ENCODE measurements at places on chromosomes 16 and 17. TPM values are rescaled to one million over a fixed set of nuclear protein-coding genes. Genes with fewer than 3 reads are reported as not detected.

GRCh38 chr17:47604598-47604927 lies 45.2 kb upstream of the KPNB1 start:
- no peaks in the 10 kb centered on the region for H3K27me3 ChIP-seq
- no peak overlapping the region for H3K27ac ChIP-seq
- no peak overlapping the region for H3K4me3 ChIP-seq
- DNase-seq: no peak
- H3K36me3 ChIP-seq: peaks cover 31% of the 10 kb centered on the region
- H3K4me1 ChIP-seq: no peaks in the 10 kb centered on the region

- no peak for DNase-seq
- no peaks in the 10 kb centered on the region for H3K4me1 ChIP-seq
- no peaks in the 10 kb centered on the region for H3K27me3 ChIP-seq
- no peak overlapping the region for H3K27ac ChIP-seq
- no peak overlapping the region for H3K4me3 ChIP-seq
- peaks cover 7% of the 10 kb centered on the region for H3K36me3 ChIP-seq
Measured at GRCh38 chr16:3235856-3236669, 1.1 kb upstream of the ZNF200 start.

GRCh38 chr16:6146874-6147425 lies 1049.4 kb upstream of the EEF2KMT start:
- H3K4me3 ChIP-seq: no peak overlapping the region
- H3K27me3 ChIP-seq: no peaks in the 10 kb centered on the region
- no peak for DNase-seq

DNA sequence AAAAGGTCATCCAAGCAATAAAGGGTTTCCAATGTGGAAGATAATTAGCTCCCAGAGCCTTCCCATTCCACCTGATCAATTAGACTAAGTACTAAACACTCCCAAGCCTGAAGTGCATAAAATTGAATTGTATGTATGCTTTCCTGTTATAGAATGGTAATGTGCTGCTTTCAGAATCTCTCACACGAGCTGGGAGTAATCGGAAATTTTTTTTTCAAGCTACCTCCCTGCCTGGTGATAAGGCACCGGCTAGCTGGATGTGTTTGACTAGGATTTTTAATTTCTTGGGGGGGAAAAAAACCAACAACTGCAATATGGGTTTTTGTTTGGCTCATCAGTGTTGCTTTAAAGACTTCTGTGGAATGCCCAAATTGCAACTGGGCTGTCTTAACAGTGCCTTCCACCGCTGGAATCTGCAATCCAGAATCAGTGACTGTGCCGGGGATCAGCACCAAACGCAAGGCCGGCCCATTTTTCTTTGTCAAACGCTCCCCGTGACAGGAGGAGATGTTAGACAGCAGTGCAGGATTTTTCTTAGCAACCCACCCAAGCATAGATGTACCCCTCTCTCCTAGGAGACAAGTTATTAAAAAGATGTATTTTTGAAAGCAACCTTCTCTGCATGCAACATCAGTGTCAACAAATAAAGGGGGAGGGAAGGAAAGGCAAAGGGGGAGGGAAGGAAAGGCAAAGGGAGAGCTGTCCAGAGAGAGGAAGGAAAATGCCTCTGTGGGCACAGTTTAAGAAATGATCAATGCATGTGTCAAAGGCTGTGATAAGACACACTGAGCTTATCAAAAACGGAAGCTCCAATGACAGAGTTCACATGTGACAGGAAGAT lies 387.2 kb downstream of the NPIPA8 start:
- H3K36me3 ChIP-seq: no peaks in the 10 kb centered on the region
- peaks cover under 1% of the 10 kb centered on the region for H3K4me1 ChIP-seq
- H3K27ac ChIP-seq: no peak overlapping the region
- H3K27me3 ChIP-seq: no peaks in the 10 kb centered on the region
- H3K4me3 ChIP-seq: no peak overlapping the region
- no peak for DNase-seq

DNA sequence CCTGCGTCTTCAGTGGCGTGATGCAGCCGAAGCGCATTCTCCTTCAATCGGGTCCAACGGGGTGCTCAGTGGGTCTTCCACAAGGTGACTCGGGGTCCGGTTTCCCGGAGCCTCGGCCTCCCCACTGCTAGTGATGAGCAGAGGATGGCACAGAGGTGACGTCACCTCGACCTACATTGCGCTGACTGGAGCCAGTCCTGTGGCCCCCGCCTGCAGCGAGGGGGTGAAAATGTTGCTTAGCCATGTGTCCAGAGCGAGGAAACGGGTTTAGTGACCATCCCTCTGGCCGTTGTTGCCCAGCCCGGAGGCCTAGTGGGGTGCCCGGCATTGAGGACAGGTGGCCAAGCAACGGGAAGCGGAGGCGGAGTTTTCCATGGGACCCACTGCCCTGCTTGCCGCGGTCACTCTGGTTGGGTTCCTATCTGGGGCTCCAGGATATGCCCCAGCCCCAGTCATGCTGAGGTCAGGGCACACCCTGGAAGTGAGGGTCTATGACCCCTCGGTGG lies 190.6 kb upstream of the CIBAR2 start:
- DNase-seq: no peak
- H3K4me1 ChIP-seq: peaks cover 7% of the 10 kb centered on the region
- H3K4me3 ChIP-seq: no peak overlapping the region
- H3K27ac ChIP-seq: no peak overlapping the region
- H3K27me3 ChIP-seq: no peaks in the 10 kb centered on the region

DNA sequence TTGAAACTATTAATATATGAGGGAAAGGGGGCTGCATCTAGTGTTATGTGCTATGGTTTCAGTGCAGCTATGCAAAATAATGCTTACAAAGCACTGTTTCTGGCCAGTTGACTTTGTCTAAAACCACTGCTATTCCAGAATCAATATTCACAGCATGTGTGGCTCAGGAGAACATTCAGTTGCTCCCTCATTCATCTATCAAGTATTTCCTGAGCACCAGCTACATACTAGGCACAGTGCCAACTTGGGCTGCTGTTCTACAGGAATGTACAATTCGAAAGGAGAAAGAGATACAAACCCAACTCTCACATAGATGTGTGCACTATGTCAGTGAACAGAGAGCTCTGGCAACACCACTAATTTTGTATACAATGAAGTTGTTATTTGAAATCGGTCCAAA lies 183.0 kb downstream of the PHKB start:
- H3K36me3 ChIP-seq: peaks cover 3% of the 10 kb centered on the region
- no peaks in the 10 kb centered on the region for H3K4me1 ChIP-seq
- H3K4me3 ChIP-seq: no peak overlapping the region
- H3K27me3 ChIP-seq: no peaks in the 10 kb centered on the region

- no peak overlapping the region for H3K4me3 ChIP-seq
- H3K27ac ChIP-seq: no peak overlapping the region
- DNase-seq: no peak
- no peaks in the 10 kb centered on the region for H3K27me3 ChIP-seq
Measured at GRCh38 chr16:86986809-86987487, 330.2 kb downstream of the C16orf95 start.

DNA sequence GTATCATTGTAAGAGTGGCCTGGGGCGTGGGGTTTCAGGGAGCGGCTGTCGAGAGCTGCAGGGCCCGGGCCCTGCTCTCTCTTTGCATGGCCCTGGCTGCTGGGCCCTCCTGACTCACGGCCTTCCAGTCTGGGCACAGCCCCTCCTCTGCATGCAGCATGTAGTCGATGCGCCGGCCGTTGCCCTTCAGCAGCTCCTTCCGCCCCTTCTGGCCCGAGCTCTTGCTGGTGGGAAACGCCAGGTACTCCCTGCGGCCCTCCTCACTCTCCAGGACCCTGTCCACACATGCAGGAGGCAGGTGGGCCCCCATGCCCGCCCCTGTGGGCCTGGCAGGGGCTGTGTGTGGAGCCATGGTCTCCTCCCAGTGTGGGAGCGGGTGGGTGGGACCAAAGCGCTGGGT lies 50.7 kb downstream of the PRMT7 start:
- peaks cover 17% of the 10 kb centered on the region for H3K36me3 ChIP-seq
- DNase-seq: no peak
- no peak overlapping the region for H3K4me3 ChIP-seq
- H3K27ac ChIP-seq: no peak overlapping the region
- H3K4me1 ChIP-seq: peaks cover 19% of the 10 kb centered on the region

Gene SLC6A2
- polyA plus RNA-seq: not detected

Gene CEP112
- 0.28 TPM for polyA plus RNA-seq

Gene PYDC1
- polyA plus RNA-seq: not detected

Gene TEX19
- polyA plus RNA-seq: not detected

Measured in GM12878 (cell line).